Adrenal gland (tissue), 19 donors: ENCODE measurements at places on chromosomes 2 and 18.

GRCh38 chr2:120308038-120308910 is 37.7 kb upstream of the INHBB start:
- no peak for DNase-seq

DNA sequence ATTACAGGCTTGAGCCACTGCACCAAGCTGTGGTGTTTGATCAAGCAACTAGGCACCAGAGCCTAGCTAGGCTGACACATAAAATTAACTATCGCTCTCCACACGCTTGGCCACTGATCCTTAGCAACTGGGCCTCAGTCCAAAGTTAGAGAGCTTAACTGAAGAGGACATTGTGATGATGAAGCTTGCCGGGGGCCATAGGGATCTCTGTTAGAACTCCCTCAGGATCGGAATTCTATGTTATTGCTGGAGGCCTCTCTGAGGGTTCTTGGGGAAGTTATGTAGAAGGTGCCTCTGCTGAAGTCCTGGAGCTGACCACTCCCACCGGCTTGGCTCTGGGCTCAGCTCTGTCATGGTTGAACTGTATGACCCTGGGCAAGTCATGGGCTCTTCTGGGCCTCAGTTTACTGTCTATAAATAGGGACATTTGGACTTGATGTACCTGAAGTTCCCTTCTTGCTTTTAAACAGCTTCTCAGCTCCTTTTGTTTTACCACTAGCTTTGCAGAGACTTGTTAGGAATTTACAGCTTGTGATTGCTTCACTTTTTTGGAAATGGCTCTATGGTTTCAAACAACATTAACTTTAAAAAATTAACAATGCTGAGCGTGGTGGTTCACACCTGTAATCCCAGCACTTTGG is 44.1 kb downstream of the GATA6 start:
- peak; percentile 52 for DNase-seq

GRCh38 chr2:62382757-62383156 is 123.2 kb downstream of the TMEM17 start:
- DNase-seq = no peak

DNA sequence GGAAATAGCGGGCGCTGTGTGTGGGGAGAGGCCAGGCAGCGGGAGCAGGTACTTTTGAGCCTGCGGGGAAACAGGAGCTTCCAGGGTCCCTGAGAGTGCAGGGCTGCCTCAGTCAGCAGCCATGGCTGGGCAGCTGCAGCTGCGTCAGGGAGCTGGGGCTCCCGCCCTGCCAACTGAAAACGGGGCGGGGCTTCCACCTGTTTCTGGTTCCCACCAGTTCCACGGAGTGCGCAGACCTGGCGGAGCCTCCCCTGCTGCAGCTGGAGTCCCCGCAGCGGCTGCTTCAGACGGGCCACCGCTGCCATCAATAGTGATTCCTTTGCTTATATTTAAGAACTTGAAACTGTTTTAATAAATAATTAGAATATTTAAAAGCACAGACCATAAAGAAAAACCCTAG is 30.6 kb upstream of the RPRM start:
- no peak for DNase-seq

DNA sequence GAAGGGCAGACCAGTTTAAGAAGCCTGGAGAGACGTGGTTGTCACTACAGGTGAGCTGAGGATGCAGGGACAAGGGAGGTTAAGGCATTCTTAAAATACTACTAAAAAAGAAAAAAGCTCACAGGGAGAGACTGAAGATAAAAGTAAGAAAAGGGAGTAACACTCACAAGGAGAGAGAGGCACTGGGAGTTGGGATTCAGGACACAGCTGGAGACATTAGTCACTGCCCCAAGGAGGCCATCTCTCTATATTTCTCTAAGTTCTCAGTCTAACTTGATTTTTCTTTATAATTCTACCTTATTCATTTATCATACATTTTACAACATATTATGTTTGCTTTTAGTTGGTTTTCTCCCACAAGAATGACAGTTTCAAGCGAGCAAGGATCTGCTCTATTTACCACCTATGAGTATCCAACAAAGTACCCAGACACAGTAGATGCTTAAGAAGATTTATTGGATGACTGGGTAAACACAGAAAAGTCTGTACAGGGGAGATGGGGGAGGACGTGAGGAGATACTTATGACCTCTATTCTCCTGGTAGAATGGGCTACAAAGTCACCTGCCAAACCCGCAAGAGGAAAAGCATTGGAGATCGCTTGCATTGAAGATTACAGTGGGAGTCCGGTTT is 2.2 kb downstream of the SERPINE2 start:
- DNase-seq = no peak

DNA sequence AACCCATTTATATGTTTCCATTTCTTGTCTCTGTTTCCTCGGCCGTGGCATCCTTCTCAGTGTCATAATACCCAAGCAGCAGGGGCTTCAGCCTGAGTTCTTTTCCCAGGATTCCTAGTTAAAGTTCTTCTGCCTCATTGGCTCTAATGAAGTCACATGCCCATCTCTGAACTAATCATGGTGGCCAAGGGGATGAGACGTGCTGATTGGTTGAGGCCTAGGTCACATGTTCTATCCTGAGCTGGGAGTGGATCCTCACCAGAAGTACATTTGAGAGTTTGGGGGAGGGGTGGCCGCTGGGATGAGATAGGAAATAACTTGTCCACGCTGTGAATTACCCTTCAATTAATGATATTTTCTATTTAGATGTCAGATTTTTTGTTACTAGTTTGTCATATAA is 3.8 kb upstream of the UGT1A5 start:
- DNase-seq = no peak

DNA sequence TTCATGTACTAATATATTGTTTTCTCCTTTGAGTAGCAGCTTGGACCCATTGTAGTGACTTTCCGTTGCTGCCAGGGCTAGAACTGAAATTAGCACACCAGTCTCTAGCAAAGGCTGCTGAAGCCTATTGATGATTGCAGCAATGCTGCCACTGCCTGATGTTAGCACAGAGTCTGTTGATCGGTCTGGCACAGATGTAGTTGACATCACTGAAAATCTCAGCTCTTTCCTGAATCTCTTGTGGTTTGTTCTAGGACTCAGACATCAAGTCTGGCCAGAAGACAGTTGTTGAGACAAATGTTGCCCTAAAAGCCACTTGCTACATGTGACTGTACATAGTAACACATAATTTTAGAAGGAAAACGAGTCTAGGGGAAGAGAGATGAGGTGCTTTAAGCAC is 47.2 kb downstream of the VAPA start:
- DNase-seq = no peak

- no peak for DNase-seq
Observed at GRCh38 chr18:2526329-2526728, 45.0 kb downstream of the METTL4 start.

- DNase-seq = no peak
Observed at GRCh38 chr2:217741381-217741955, 261.3 kb downstream of the TNS1 start.

DNA sequence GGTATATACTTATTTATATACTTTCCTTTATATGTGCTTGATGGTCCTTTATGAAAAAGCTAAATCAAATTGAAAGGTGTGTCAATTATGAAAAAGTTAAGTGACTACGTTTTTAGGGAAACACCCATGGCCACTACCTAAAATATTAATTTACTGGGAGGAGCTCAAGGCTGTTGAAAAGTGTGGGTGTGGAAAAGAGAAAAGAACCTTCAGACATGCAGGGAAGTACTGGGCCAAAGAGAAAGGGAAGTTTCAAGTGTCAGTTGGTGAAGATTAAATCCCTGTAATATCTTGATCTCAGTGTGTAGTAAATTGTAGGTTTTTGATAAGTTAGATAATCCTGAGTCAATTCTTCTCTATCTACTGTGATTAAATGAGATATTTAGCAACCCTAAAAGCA is 6.2 kb upstream of the GKN1 start:
- DNase-seq = no peak

- no peak for DNase-seq
Observed at GRCh38 chr2:215357660-215358059, 45.8 kb downstream of the ATIC start.

DNA sequence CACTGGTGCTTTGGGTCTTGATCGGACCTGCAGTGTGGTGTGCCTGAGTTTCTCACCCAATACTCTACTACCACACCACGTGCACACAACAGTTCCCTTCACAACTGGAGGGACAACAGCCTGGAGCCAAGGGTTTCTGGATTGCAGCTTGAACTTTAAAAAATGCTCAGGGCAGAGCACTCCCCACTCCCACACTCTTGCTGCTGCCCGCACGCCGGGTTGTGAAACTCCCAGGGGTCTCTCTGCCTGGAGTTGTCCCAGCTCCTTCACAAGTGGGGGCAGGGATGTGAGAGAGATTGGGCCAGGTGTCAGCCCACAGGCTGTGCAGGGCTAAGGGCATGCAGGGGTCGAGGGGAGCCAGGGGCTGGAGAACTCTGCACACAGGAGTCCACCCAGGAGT is 89.4 kb downstream of the GALR1 start:
- DNase-seq = no peak

DNA sequence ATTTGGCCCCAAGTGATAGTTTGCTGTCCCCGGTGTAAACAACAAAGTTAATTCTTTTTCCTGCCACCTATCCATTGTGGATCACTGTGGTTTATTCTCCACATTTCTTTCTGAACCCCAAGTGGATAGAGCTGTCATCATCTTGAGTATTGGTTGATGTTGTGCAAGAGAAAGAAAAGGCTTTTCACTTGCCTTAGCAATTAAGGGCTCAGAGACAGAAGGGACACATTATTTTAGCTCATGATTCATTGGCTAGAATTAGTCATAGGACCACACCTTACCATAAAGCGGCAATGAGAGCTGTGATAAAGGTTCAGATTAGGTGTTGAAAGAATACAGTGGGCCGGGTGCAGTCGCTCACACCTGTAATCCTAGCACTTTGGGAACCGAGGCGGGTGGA is 442.1 kb upstream of the DCC start:
- DNase-seq = no peak

DNA sequence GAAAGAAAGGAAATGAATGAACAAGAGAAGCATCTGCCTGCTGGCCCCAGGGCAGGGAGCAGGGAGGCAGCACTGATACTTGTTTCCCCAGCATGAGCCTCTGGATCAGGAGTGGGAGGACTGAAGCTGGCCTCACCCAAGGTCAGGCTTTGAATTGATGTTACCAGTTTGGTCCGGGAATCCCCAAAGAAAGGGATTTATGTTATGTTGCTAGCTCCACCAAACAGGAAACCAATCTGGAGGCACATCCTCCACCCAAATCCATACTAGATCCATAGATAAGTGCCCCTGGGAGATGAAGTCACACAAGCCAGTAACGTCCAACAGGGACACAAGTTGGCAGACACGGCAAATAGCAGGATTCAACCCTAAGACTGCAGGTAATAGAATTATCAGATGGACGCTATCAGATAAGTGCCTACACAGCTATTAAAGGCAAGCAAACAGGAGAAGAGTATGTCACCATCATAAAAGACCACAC is 85.9 kb downstream of the MTCL1 start:
- no peak for DNase-seq

- DNase-seq = no peak
Observed at GRCh38 chr2:55721596-55722215, 28.1 kb upstream of the PNPT1 start.

DNA sequence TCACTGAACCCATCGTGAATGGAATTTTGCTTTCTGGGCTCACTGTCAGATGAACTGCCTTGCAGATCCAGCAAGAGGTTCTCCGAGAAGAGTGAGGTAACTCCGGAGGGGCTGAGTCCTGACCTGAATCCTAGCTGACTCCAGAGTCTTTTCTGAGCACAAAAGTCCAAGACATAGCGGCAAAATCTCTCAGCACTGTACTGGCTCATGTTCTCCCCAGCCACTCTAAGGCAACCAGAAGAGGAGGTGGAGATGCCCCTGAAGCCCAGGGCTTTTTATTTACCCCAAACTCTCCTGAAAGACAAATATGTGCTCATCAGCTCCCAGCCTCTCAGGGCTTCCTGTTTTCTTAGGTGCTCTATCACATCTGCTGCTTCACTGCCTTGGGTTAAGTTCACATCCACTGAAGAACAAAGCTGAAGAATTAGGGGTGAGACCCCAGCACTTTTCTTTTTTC is 221.8 kb downstream of the MREG start:
- DNase-seq = no peak
